ENCODE measurements at places on chromosomes 4 and X.

- DNase-seq = peak; percentile 4
Observed at GRCh38 chrX:23952984-23953907, 45.4 kb downstream of the CXorf58 start.

DNA sequence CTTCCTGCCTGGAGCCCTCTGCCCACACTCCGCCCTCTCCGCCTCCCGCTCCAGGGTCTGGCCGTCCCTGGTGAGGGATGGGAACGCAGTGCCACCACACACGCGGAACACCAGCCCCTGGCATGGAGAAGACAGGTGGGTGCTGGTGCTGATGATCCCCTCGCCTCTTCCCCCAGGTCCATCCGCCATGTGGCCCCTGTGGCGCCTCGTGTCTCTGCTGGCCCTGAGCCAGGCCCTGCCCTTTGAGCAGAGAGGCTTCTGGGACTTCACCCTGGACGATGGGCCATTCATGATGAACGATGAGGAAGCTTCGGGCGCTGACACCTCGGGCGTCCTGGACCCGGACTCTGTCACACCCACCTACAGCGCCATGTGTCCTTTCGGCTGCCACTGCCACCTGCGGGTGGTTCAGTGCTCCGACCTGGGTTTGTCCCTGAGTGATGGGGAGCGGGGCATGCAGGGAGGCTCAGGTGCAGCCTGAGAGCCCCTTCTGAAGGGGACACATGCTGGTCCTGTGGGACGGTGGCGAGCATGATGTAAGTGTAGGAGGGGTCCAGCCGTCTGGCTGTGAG is 9.8 kb downstream of the BGN start:
- no peak for DNase-seq

GRCh38 chr4:95086551-95086950 is 328.8 kb downstream of the BMPR1B start:
- no peak for DNase-seq

DNA sequence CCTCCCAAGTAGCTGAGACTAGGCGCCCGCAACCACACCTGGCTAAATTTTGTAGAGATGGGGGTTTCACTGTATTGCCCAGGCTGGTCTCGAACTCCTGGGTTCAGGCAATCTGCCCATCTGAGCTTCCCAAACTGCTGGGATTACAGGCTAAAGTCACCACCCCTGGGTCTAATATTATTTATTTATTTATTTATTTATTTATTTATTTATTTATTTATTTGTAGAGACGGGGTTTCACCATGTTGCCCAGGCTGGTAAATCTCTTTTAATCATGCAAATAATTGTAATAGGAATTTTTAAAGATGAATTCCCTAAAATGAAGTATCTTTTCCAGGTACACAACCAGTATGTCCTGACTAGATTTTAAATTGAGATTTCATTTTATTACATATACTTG is 761.8 kb downstream of the TRAM1L1 start:
- DNase-seq = no peak

GRCh38 chr4:31307029-31307428 is 586.9 kb downstream of the PCDH7 start:
- DNase-seq = no peak

DNA sequence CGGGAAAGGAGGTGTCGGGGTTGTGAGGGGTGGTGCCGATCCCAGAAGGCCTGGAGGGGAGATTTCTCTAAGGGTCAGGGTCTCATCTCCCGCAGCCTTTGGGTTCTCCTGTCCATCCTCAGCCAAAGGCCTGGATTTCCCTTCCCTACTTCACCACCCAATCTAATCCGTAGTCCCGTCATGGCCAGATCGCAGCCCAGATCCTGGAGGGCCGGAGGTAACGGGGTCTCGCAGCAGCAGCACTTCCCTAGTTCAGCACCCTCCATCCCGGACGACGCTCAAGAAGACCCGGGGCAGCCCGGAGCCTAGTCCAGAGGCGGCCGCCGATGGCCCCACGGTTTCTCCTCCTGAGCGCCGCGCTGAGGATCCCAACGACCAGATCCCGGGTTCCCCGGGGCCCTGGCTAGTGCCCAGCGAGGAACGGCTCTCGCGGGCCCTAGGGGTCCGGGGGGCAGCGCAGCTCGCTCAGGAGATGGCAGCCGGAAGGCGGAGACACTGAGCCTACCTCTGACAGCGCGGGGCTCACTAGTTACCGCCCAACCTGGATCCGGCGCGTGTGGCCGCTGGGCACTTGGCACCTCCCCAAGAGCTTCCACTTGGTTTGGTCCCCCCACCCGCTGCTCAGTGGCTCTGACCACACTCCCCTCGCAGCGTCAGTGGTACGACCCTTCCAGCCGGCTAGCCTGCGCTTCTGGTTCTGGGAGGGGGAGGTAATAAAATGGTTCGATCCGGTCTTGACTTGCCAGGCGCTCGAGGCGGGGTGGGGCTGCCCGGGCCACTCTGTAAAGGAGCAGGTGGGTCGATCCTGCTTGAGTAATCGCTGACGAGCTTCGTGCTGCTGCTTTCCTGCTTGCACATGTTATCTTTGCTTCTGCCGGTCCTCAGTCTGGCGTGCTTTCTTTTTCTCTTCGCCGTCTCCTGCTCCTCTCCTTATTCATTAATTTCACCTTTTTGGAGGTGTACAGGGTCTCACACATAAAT is 3.6 kb downstream of the MAGIX start:
- peak; percentile 57 for DNase-seq

- DNase-seq = no peak
Observed at GRCh38 chr4:136713140-136713539, 819.2 kb downstream of the PCDH18 start.

- DNase-seq = no peak
Observed at GRCh38 chr4:141254326-141254725, 33.6 kb downstream of the ZNF330 start.

GRCh38 chr4:118758293-118758692 is 73.1 kb downstream of the METTL14 start:
- DNase-seq = no peak

GRCh38 chrX:141468940-141469339 is 115.6 kb downstream of the SPANXA1 start:
- DNase-seq = no peak

DNA sequence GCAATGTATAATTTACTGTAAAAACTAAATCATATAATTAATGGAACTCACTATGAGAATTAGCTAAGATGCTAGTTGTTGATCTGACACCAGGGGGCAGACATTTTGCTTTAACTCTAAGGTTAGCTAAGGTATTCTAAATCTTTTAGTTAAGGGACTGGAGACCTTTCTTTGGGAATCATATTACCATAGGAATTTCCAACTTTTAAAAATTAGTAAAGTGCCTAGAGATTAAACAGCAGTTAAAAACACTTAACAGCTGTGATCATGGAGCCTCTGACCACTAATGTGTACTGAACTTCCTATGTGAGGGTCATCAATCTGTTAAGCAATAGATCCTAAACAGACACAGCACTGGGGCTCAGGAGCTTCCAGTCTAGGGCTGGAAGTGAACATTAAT is 226.6 kb downstream of the NSUN7 start:
- DNase-seq = no peak

DNA sequence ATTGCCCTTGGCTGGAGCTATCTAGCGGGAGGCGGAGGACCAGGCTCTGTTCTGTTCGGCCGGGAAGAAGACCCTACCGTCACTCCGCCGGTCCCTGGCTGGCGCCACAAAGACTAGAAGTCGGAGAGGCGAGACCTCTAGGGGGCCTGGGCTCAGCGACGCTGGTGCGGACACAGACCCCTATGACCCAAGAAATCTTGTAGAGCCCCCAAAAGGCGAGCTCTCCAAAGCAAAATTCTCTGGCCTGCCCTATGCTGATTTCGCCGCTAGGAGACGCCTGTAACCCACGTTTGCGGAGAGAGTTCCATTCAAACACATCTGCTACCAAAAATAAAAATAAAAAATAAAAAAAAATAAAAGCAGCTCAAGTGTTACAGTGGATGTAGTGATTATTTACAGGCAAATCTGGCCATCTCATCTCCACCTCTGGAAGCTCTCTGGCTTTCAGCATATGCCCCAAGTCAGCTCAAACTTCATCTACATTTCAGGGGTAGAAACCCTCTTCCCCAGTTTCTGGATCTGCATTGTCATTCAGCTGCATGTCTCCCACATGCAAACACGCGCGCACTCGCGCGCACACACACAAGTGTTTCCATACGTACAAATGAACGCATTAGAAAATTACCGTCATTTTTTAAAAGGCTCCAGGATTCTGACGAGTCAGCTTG is 2.4 kb upstream of the PCDH10 start:
- DNase-seq = no peak

DNA sequence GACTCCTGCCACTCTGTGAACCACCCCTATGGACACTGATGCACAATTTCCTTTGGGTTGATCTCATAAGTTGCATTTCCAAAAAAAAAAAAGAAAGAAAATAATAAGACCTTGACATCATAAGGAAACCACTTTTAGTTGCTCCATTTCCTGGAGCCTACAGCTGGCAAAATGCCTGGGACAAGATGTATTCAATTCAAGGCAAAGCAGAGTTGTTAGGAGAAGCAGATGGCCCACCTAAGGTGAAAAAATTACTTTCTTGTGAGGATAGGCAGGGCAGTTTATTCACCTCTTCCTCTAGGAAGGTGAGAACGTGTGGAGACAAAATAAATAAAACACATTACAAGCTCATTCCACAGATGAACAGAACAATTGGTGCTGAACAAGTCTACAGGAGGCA is 14.1 kb upstream of the SCRG1 start:
- DNase-seq = no peak

- DNase-seq = no peak
Observed at GRCh38 chr4:60743654-60744053, 456.5 kb upstream of the ADGRL3 start.

DNA sequence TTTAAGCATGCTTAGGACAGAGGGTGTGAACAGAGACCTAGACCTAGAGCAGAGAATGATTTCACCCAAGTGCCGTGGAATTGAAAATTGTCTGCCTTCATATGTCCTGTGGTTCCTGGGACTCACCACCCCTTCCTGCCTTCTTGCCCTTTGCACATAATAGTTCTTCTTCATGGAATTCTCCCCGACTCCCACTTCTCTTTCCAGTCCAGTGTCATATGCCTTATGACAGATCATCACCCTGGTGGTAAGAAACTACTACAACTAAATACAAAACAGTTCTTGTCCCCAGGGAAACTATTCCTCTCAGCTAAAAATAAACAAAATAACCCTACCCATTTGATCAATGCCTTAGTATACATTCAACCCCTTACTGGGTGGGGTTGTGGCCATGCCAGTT is 43.3 kb downstream of the BMPR1B start:
- DNase-seq = no peak

DNA sequence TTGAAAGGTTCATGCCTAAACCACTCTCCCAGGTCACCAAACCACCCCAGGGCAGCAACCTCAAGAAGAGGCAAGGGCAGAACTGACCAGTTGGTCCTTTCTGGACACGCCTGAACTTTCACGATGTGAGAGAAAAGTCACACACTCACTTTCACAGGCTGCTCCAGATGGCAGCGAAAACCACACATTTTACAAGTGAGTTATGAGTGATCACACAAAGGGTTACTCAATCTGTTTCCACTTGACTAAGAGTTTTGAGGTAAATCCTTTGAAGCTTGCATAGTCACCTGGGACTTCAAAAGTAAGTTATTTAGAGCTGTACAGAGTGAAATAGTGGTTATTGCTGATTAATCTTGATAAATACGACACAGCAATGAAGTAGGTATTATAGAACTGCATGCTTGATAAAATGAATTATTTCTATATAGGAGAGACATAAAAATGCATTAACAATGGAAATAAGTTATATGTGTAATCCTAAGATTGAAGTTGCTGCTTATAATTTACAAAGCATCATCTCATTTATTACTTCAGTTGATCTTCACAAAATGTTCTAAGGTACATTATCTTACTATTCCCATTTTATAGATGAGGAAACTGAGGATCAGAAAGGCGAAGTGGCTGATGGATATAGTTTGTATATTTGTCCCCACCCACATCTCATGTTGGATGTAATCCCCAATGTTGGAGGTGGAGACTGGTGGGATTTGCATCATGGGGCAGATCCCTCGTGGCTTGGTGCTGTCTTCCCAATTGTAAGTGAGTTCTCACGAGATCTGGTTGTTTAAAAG is 103.0 kb upstream of the KLF3 start:
- DNase-seq = no peak

GRCh38 chr4:113537203-113537602 is 224.3 kb downstream of the CAMK2D start:
- no peak for DNase-seq

DNA sequence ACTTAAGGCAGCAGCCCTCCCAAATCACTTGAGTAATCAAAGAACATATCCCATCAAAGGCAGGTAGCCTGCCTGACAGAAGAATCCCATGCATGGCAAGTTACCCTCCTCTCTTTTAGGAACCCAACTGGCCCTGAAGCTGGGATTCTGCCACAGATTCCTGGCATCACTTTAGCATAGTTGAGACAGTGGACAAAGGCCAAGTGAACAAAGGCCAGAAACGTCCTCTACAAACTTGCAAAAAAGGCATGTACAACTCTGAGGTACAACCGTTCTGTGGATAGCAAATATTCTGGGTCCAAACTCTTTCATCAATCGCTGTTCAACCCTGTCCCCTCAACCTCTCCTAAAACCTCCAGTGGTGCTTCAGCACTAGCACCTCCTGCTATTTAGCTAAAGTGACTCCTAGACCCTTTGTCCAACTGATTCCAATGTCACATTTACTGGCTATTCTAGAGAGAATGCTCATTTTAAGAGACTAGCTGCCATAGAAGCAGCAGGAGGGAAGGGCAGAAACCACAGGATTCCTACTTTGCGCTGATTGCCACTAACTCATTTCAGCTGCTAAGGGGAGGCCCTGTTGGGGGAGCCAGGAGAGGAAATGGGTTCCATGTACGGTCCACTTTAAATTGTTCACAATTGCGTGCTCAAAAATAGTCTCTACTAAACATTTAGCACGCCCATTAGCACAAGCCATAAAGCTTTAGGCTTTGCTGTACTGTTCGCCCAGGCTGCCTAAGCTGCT is 105.9 kb downstream of the SHROOM4 start:
- no peak for DNase-seq

DNA sequence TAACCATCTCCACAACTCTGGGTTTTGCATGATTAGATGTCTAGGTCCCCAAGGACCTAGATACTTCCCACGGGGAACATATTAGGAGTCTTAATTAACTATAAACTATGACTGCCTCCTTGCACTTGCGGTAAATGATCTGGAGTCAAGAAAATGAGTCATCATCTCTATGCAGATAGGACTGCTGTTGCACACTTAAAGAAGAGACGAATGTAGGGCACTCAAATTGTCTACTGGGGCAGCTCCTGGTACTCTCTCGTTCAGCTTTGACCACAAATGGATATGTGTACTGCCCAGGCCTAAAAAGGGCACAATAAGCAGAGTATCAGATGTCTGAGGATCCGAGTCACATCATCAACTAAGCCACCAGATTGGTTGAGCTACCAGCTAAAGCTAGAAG is 1783.4 kb upstream of the AGA start:
- DNase-seq = no peak

DNA sequence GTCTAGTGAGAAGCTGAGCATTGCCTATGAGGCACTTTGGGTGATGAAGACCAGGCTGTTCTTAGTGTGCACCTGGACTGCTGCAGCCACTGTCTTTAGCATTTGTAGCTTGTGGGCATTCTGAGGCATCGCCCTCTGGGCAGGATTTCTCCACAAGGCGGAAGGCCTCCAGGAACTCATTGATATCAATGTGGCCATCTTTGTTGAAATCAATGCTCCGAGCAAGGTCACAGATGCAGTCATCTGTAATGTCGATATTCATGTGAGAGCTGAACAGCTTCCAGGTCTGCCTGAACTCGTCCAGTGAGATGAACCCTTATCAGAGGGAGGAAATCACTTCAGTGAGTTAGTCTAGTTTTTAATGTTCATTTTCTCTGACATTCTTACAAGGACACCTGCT is 41.6 kb downstream of the PPEF2 start:
- DNase-seq = no peak

- no peak for DNase-seq
Observed at GRCh38 chrX:2554891-2555290, 54.1 kb upstream of the DHRSX start.

- DNase-seq = no peak
Observed at GRCh38 chrX:16239211-16239610, 71.9 kb downstream of the MAGEB17 start.
